Lung (tissue), 17 donors: ENCODE measurements at places on chromosomes 5 and 9. TPM values are rescaled to one million over a fixed set of nuclear protein-coding genes. Genes with fewer than 3 reads are reported as not detected.

GRCh38 chr9:33418090-33418489, 15.7 kb upstream of the AQP7 start:
- DNase-seq = no peak
- H3K4me3 ChIP-seq = no peak overlapping the region
- H3K27me3 ChIP-seq = no peaks in the 10 kb centered on the region

- no peak overlapping the region for H3K27ac ChIP-seq
- H3K4me1 ChIP-seq = no peaks in the 10 kb centered on the region
- no peaks in the 10 kb centered on the region for H3K36me3 ChIP-seq
- H3K27me3 ChIP-seq = peaks cover 6% of the 10 kb centered on the region
- H3K4me3 ChIP-seq = no peak overlapping the region
Measured at GRCh38 chr9:98644011-98644410, 64.7 kb downstream of the GABBR2 start.

GRCh38 chr5:69341520-69342161, 9.0 kb upstream of the CCDC125 start:
- H3K27ac ChIP-seq = no peak overlapping the region
- DNase-seq = no peak
- no peak overlapping the region for H3K4me3 ChIP-seq
- no peaks in the 10 kb centered on the region for H3K4me1 ChIP-seq

DNA sequence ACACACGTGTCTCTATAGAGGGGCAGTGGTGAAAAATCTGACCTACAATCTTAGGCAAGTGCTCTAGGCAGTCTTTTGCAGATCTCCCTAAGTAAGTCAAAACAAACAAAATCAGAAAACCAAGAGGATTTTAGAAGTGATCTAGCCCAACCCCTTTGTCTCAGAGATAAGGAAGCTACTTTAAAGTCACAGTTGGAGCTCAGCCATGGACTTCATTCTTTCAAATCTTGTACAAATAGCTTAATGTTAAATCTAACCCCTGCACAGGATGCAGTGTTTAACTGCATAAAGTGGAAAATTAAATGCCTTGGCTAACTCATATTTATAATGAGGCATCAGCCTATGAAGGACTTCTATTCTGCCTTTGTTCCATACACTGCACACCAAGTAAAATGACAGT, 135.1 kb upstream of the RFX3 start:
- no peak overlapping the region for H3K4me3 ChIP-seq
- H3K27ac ChIP-seq = no peak overlapping the region
- no peaks in the 10 kb centered on the region for H3K27me3 ChIP-seq

- H3K4me1 ChIP-seq = no peaks in the 10 kb centered on the region
- no peaks in the 10 kb centered on the region for H3K27me3 ChIP-seq
- DNase-seq = no peak
- H3K4me3 ChIP-seq = no peak overlapping the region
- no peaks in the 10 kb centered on the region for H3K36me3 ChIP-seq
- H3K27ac ChIP-seq = no peak overlapping the region
Measured at GRCh38 chr9:73434826-73435225, 283.2 kb downstream of the ANXA1 start.

DNA sequence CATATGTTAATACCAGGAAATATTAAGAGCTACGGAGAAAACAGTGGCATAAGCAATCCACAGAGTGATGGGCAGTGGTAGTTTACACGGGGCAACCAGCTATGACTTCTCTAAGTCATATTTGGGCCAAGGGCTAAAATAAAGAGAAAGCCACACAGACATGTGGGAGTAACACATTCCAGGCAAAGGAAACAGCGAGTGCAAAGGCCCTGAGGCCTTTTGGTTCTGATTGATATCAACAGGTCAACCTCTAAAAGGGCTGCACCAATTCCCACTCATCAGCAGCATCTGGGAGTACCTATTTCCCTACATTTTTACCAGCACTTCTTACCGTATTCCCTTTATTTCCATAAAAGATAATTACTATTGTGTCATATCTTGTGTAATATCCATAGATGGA, 173.4 kb downstream of the SPOCK1 start:
- no peak for DNase-seq
- no peaks in the 10 kb centered on the region for H3K4me1 ChIP-seq
- no peak overlapping the region for H3K27ac ChIP-seq
- no peaks in the 10 kb centered on the region for H3K27me3 ChIP-seq
- no peaks in the 10 kb centered on the region for H3K36me3 ChIP-seq

GRCh38 chr9:99873943-99874584, 32.4 kb upstream of the STX17 start:
- no peaks in the 10 kb centered on the region for H3K4me1 ChIP-seq
- no peak overlapping the region for H3K4me3 ChIP-seq
- no peaks in the 10 kb centered on the region for H3K27me3 ChIP-seq
- no peaks in the 10 kb centered on the region for H3K36me3 ChIP-seq
- no peak for DNase-seq

- H3K36me3 ChIP-seq = no peaks in the 10 kb centered on the region
- H3K27ac ChIP-seq = no peak overlapping the region
- H3K27me3 ChIP-seq = no peaks in the 10 kb centered on the region
- no peak for DNase-seq
Measured at GRCh38 chr5:173733021-173733420, 116.6 kb upstream of the BOD1 start.

DNA sequence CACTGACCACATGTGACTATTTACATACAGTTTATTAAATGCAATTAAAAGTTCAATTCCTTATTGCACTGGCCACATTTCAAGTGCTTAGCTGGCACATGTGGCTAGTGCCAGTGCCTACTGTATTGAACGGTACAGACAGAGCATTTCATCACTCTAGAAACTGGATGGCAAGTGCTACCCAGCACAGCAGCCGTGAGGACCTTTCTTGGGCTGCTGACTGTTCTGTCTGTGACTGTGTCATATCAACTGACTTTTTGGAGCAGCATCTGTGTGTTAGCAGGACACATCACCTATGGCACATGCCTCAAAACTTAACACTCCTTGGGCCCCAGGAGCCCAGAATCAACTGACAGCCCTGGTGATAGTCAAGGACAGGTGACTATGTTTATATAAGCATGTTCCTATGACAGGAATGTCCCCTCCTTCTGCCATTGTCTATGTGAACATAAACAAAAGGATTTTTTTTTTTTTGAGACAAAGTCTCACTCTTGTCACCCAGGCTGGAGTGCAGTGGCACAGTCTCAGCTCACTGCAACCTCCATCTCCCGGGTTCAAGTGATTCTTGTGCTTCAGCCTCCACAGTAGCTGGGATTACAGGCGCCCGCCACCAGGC, 8.9 kb downstream of the IRF1 start:
- H3K4me1 ChIP-seq = peaks cover 6% of the 10 kb centered on the region
- peaks cover 45% of the 10 kb centered on the region for H3K36me3 ChIP-seq
- peak overlapping the region; percentile 9 for H3K27ac ChIP-seq
- DNase-seq = no peak
- H3K27me3 ChIP-seq = no peaks in the 10 kb centered on the region

GRCh38 chr9:120715389-120715924, 1.2 kb upstream of the MEGF9 start:
- H3K27ac ChIP-seq = no peak overlapping the region
- H3K4me1 ChIP-seq = peaks cover 18% of the 10 kb centered on the region
- H3K4me3 ChIP-seq = no peak overlapping the region
- no peaks in the 10 kb centered on the region for H3K27me3 ChIP-seq
- DNase-seq = peak; percentile 61
- H3K36me3 ChIP-seq = no peaks in the 10 kb centered on the region

GRCh38 chr5:17794201-17794600, 159.9 kb downstream of the TAF11L14 start:
- H3K27me3 ChIP-seq = no peaks in the 10 kb centered on the region
- DNase-seq = no peak
- no peak overlapping the region for H3K27ac ChIP-seq

GRCh38 chr5:5523066-5523505, 100.6 kb downstream of the ICE1 start:
- no peak overlapping the region for H3K4me3 ChIP-seq
- H3K4me1 ChIP-seq = no peaks in the 10 kb centered on the region
- peak; percentile 4 for DNase-seq
- H3K27me3 ChIP-seq = no peaks in the 10 kb centered on the region
- H3K36me3 ChIP-seq = no peaks in the 10 kb centered on the region

GRCh38 chr5:162323466-162323865, 255.9 kb downstream of the GABRG2 start:
- peak; percentile 85 for DNase-seq
- no peaks in the 10 kb centered on the region for H3K4me1 ChIP-seq
- H3K27me3 ChIP-seq = no peaks in the 10 kb centered on the region
- no peak overlapping the region for H3K4me3 ChIP-seq

DNA sequence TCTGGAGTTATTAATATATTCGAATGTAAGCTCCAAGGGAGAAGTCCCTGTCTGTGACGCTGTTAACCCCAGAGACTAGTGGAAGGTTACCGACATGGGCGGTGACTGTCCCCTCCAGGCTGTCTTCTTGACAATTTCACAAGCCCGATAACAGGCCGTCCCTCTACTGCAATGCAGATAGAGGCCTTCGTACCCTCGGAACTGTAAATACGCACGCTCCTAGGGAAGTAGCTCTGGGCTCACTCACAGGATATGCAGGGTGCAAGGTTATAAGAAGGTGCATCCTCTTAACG, 680 bp upstream of the RFK start:
- peak overlapping the region; percentile 89 for H3K27ac ChIP-seq
- DNase-seq = no peak
- H3K36me3 ChIP-seq = peaks cover 2% of the 10 kb centered on the region
- H3K27me3 ChIP-seq = no peaks in the 10 kb centered on the region

The ZNF354C gene
- 1.2 TPM for polyA plus RNA-seq

The DIRAS2 gene
- 0.04 TPM for polyA plus RNA-seq

The PFN3 gene
- polyA plus RNA-seq = not detected

The RXRA gene
- 45.5 TPM for polyA plus RNA-seq

The CER1 gene
- not detected for polyA plus RNA-seq

The INSL4 gene
- polyA plus RNA-seq = not detected

The IFNK gene
- not detected for polyA plus RNA-seq

The CCL21 gene
- 223 TPM for polyA plus RNA-seq

The SPATA9 gene
- 0.77 TPM for polyA plus RNA-seq
